Stimulated activated CD4-positive, alpha-beta T cell treated with anti-CD3 and anti-CD28 coated beads, Interleukin-15, amount 100 ng/mL, for 1 hour (primary cell): ENCODE measurements at places on chromosomes 4 and X.

DNA sequence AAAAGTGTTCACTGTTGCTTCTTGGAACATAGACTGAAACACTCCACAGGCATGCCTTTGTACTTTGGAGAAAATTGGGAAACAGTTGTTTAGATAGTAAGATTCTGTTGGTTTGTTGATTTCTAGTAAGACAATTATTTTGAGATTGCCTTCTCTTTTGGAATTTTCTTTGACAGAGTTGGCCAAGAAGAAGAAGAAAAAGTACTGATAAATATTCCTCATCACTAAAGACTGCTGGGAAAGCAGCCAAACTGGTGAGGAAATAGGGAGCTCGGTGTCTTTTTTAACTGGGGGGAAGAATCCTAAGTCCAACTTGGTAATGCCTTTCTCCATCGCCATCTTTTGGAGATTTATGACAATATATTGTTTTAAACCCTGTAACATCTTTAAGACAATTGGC, 370.7 kb downstream of the GPAT3 start:
- DNase-seq, result no peak

- DNase-seq, result no peak
Observed at GRCh38 chr4:53532521-53532920, 58.8 kb downstream of the LNX1 start.

DNA sequence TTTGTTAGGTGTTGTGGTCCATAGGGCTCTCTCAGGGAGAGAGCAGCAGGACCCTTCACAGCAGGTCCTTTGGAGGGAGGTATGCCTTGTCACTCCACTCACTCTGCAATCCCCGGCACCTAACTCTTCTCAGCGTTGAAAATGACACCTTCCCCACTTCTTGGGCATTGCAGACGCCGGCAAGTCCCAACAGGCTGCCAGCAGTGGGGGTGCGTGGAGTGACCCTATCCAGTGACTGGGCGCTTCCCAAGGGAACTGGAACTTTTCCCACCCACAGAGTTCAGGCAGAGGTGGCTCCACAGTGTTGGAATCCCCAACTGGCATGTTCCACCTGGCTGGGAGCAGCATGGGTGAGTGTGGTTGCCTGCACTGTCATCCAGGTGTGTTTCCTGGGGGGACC, 705.1 kb upstream of the FRG1 start:
- no peak for DNase-seq

- DNase-seq, result no peak
Observed at GRCh38 chr4:102473476-102473875, 27.7 kb upstream of the NFKB1 start.

GRCh38 chr4:22515145-22515887, 550 bp downstream of the ADGRA3 start:
- no peak for DNase-seq

DNA sequence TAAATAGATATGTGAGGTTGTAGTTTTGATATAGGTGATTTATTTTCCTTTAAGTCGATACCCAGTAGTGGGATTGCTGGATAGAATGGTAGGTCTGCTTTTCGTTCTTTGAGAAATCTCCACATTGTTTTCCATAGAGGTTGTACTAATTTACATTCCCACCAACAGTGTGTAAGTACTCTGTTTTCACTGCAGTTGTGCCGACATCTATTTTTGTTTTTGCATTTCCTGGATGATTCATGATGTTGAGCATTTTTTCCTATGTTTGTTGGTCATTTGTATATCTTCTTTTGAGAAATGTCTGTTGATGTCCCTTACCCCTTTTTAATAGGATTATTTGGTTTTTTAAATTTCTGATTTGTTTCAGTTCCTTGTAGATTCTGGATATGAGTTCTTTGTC, 120.7 kb downstream of the NAA11 start:
- no peak for DNase-seq

GRCh38 chr4:8010618-8011017, 71.0 kb upstream of the AFAP1 start:
- DNase-seq, result no peak

DNA sequence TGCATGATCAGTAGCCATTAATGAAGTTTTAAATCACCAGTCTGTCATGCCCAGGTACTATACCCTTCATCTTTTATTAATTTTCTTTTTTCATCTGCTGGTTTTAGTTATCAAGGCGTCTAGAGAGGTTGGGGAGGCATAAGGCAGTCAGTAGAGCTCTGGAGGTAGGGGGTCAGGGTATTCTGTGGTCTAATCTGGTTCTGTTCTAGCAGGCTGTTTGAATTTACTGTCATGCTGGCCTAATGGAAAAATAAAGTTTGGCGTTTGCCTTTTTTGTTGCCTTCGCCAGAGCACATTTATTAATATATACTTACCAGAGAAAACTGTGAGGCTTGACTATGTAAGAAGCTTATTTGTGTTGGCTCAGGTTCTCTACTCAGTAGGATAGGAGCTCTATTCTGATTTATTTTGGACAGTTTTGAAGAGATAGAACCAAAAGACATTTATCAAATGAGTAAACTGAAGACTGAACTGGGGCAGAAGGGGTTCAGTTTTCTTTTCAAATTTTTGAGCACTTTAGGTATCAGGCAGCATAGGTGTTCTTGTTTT, 46.9 kb downstream of the TMEM131L start:
- DNase-seq, result no peak

GRCh38 chr4:156547891-156548290, 423.7 kb downstream of the PDGFC start:
- no peak for DNase-seq

- DNase-seq, result no peak
Observed at GRCh38 chr4:11436084-11436483, 7.4 kb upstream of the HS3ST1 start.

DNA sequence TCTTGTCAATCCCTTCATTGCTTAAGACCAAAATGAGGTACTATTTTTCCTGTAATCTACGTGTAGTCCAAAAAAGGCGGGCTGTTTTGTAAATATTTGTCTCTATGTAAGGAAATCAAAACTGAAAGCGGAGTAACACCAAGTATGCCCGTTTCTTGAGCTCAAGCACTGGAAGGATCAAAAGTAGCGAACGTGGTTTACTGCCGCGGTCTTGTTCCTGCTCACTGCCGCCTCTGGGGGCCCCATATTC, 71.5 kb downstream of the AFF1 start:
- no peak for DNase-seq

DNA sequence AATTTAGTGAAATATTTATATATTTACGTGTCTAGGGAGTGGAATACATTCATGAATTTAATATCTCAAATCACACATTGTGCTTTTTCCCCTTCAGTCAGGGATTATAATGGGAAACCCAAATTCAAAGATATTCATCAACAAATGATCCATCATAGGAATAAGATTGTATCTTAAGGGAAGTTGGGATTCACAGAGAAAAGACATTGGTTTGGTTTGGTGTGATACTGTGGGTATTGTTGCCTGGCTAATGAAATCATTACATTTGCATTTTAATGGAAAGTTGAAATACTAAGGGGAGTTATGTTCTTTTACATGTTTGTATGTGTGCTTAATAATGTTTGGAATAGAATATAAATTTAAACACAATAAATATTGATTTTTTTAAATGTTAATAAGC, 1.7 kb downstream of the TET2 start:
- DNase-seq, result no peak

DNA sequence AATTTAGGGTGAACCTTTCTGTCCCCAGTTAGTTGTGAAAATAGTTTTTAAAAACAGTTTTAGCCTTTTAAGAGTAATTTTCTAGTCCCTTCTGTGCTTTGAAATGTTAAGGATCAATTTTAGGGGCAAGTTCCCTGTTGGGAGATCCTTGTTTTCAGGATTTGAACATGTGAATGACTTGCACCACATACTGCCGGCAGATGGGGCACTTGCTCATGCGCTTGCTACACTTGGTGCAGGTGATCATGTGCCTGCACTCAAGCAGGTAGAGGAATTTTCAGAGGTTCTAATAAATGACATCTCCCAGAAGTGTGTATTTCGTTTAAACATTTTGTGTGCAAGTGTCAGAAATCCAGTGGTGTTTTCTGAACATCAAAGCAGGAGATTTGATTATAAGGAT, 195.9 kb downstream of the CHM start:
- no peak for DNase-seq

DNA sequence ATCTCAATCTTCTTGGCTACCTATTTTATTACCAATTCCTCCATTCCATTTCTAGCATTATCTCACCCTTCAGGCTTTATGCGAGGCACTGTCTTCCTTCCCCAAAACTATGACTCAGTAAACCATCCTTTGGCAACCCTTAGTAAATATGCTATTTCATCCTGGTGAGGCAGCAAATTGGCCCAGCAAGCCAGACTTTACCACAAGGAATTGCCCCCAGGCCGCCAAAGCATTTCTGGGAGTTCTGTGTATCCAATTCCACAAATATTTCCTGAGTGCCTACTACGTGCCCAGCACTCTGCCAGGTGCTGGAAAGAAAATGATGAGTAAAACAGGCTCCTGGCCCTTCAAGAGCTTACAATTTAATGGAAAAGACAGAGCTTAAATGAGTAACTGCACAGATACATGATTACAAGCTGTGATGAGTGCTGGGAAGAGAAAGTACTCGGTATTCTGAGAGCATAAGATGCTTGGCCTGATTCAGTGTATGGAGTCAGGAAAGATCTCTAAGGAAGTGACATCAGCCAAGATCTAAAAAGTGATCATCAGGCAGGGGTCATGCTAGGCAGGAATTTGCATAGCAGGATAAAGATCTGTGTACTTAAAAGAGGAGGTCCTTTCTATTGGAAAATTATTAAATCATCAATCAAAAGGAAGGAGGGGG, 193.8 kb downstream of the ADAMTS3 start:
- no peak for DNase-seq

- DNase-seq, result no peak
Observed at GRCh38 chrX:150291014-150291413, 72.1 kb upstream of the MAMLD1 start.

- no peak for DNase-seq
Observed at GRCh38 chr4:1318488-1319213, 28.4 kb upstream of the UVSSA start.

GRCh38 chrX:13756381-13756780, 21.8 kb downstream of the OFD1 start:
- DNase-seq, result no peak

- DNase-seq, result no peak
Observed at GRCh38 chr4:42643685-42644084, 13.2 kb downstream of the ATP8A1 start.

- no peak for DNase-seq
Observed at GRCh38 chr4:160403081-160403480, 1300.2 kb downstream of the RAPGEF2 start.

DNA sequence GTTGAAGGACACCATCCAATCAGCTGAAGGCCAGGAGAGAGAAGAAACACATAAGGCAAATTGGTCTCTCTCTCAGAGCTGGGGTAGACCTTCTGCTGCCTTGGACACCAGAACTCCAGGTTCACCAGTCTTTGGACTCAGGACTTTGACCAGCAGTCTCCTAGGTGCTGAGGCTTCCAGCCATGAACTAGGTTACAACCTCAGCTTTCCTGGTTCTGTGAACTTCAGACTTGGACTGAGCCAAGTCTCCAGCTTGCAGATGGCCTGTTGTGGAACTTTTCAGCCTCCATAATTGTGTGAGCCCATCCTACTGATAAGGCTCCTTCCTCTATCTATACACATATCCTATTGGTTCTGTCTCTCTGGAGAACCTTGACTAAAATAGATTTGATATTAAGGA, 20.6 kb upstream of the BBS12 start:
- DNase-seq, result no peak

DNA sequence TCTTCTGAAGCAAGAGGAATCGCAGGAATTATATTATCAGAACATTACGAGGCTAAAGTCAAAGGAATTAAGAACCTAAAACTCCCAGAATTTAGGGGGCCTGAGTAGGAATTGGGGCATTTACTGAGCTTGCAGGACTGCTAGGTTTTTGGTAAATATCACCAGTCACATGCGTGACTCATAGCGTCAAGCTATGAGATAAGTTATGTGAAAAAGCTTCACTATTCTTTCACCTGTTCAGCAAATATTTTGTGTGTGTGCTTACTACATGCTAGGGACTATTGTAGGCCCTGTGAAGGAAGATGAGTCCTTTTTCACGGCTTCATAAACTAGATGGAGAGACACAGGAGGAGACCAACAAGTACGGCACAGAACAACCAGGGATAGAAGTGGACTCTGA, 52.2 kb downstream of the MAGEA10 start:
- no peak for DNase-seq

DNA sequence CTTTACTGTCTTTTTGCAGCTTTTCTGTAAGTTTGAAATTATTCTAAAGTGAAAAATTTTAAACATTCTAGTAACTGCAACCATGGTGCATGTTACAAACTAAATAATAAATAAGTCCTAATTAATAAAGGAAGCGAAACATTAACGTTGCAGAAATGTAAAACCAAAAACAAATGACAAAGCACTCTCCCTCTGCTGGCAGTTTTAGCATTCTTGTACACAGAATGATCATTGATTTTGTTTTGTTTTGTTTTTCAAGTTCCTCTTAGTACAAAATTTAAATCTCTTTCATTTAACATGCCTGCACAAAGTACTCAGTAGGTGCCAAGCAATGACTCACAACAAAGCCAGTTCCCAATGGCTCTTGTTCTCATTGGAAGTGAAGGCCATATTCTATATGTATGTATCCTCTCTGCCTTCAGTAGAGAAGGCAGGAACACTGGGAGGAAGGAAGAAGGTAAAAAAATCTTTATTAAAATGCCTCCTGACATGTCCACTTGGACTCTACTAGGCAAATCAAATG, 13.7 kb upstream of the TMSB4X start:
- no peak for DNase-seq

- DNase-seq, result no peak
Observed at GRCh38 chr4:56080384-56080783, 131.6 kb downstream of the CEP135 start.

GRCh38 chr4:169052594-169052945, 42.5 kb upstream of the CBR4 start:
- DNase-seq, result no peak

- DNase-seq, result no peak
Observed at GRCh38 chr4:156974264-156974663, 2.7 kb upstream of the PDGFC start.

GRCh38 chr4:152360045-152360410, 175.9 kb downstream of the FBXW7 start:
- no peak for DNase-seq

DNA sequence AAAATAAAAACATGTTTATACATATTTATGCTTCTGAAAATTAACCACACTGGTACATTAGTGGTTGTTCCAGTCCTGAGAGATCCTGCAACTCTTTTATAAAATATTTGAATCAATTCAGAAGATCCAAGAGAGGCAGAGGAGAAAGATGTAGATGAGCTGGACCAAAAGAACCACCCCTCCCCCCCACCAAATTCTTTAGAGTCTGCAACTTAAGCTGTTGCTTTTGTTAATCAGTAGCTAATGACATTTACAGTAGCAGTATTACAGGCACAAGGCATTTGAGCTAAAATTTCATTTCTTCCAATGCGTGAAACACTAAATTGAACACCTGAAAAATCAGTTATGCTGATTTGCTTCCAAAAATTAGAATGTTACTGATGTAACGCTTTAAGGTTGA, 61.5 kb downstream of the PDK3 start:
- DNase-seq, result no peak

- DNase-seq, result no peak
Observed at GRCh38 chr4:141036786-141037185, 96.5 kb downstream of the RNF150 start.

DNA sequence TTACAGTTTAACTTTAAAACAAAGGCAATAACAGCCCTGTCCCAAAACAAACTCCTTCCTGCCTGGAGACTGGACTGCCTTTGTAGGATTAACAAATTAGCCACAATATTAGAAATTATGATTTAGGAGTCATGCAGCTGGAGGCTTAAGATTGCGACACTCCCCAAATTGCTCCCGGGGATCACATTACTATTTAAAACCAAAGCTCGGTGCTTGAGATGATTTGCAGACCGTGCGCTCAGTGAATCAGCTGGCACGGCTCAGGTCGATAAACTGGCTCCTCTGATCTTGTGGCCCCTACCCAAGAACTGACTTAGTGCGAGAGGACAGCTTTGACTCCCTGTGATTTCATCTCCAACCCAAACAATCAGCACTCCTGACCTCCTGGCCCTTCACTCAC, 829.3 kb downstream of the NLGN4X start:
- DNase-seq, result no peak
